ENCODE measurements at places on chromosomes 1 and 21.

- peak; percentile 53 for DNase-seq
Measured at GRCh38 chr1:179166663-179167417, 62.6 kb downstream of the ABL2 start.

DNA sequence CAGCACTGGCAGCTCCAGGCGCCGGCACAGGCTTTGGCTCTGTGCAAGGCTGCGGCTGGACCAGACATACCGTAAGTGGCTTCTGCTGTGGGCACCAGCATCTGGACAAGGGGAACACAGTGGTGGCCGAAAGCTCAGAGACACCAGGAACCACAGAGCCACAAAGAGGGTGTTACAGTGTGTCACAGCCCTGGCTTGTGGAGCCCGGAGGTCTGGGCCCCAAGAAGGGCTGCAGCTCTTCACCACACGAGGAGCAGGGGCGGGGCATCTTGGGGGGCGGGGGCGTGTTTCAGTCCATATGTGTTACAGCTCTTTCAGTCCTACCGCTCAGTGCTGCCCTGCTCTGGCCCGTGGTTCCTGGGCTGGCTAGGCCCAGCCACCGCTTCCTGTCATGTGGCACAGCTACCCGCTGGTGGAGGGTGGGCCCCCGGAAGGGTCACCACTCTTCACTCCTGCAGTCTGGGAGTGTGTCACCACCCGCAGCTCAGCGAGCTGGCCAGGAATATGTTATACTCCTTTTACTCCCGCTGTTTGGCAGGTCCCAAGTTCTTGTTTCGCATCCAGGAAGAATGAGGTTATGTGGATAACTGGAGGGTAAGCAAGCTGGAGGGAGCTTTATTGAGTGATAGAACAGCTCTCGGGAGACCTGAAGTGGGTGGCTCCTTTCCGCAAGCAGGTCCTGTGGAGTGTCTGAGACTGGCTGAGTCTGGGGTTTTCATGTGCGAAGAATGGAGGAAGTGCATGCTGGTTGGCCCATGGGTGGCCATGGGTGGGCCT is 3.3 kb upstream of the LSM10 start:
- DNase-seq = peak; percentile 33

DNA sequence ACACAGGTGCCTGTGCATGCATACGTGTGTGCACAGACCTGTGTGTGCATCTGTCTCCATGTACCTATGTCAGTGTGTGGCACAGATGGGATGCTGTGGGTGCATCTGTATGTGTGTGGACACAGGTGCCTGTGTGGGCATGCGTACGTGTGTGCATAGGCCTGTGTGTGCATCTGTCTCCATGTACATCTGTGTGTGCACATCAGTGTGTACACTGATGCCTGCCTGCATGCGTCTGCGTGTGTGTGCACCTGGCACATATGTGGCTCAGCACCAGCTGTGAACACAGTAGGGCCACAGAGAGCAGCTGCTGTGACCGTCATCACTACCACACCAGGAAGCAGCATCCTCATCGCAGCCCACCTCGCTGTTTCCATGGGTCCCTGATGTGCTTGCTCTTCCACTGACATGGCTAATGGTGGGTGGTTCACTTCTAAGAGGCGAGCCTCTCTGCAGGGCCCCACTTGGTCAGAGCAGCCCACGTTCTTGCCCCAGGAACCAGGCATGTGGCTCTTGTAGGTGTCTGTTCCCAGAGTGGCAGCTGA is 9.6 kb upstream of the SPATC1L start:
- no peak for DNase-seq

GRCh38 chr1:151715726-151716404 is 738 bp downstream of the CELF3 start:
- no peak for DNase-seq

DNA sequence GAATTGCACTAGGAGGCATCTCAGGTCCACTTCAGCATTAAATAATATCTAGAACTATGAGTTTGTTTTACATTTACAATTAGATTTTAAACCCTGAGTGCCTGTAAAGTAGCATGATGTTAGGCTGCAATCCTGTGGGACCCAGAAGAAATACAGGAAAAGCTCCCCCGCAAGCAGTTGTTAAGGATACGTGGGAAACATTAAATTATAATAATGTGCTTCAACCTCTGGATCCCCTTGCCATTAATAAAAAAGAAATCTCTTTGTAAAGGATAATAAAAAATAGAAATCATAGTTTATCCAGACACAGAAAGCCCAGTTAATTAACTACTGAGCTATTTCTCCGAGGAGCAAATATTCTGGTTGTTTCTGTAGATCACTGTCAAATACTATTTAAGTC is 106.0 kb downstream of the PCNX2 start:
- DNase-seq = no peak

GRCh38 chr1:206760590-206760989 is 10.0 kb upstream of the IL19 start:
- no peak for DNase-seq

- DNase-seq = no peak
Measured at GRCh38 chr1:97372531-97372930, 548.3 kb downstream of the DPYD start.

DNA sequence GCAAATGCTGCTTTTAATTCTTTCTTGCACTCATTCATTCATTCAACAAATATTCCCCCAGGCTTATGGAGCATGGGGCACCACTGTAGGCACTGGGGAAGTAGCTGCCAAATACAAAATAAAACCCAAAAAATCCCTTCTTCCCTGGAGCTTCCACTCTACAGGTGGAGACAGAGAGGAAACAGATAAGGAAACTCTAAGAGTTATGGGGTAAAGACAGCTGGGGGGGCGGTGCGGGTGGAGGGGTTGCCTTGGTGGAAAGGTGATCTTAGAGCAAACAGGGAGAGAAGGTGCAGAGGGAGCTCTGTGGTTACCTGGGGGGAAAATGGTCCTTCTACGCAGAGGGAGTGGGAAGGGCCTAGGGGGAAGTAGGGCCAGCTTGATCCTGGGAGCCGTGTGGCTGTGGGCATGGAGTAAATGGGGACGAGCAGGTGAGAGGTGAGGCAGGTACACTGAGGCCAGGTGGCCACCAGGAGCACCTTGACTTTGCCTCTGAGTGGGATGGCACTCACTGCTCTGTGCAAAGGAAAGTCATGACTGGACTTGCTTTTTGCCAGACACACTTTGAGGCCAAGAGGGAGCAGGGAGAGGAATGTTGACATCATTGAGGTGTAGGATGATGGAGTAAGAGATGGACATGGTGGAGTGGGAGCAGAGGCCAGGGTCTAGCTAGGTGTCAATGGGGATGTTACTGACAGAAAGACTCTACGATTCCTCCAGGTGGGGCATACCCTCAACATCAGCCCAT is 152.0 kb downstream of the ETS2 start:
- DNase-seq = no peak

DNA sequence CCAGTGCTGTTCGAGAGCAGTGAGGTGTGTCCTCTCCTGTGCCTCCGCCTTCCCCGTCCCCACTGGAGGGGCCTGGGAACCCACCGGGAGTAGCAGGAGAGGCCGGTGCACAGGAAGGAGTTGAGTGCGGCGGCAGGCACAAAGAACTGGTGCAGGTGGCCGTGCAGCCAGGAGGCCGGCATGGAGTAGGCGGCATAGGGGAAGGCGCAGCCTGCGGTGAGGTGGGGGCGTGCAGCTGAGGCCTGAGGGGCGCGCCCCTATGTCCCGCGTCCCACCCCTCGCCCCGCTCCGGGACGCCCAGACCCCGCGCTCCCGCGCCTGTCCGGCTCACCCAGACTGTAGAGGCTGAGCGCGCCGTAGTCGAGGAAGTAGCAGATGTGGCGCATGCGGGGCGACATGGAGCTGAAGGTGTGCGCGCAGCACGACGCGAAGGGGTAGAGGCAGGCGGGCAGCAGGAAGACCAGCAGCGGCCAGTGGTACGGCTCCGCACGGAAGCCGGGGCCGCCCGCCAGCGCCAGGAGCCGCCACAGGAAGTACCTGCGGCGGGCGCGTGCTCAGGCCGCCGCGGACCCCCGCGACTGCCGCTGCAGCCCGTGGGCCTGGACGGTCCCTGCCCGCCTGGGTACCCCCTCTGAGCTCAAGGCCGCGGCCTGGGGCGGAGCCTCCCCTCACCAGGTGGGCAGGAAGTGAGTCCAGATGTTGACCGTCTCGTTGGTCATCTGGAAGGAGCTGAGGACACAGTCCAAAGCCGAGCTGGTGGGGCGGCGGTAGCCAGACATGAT is 2.2 kb downstream of the PAQR6 start:
- DNase-seq = no peak

DNA sequence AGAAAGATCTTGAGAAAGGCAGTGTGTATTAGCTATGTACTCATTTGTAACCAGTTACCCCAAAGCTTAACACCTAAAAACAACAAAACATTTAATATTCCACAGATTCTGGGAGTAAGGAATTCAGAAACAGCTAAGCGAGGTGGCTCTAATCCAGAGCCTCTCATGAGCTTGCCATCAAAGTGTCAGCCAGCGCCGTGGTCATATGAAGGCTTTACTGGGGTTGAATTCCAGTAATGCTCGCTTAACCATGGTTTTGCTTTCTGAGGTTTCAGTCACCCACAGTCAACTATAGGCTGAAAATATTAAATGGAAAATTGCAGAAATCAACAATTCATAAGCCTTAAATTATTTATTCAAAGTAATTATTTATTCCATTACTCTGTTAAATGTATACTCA is 101.8 kb downstream of the CLIC6 start:
- no peak for DNase-seq

GRCh38 chr1:241457421-241457820 is 62.1 kb downstream of the FH start:
- DNase-seq = no peak

DNA sequence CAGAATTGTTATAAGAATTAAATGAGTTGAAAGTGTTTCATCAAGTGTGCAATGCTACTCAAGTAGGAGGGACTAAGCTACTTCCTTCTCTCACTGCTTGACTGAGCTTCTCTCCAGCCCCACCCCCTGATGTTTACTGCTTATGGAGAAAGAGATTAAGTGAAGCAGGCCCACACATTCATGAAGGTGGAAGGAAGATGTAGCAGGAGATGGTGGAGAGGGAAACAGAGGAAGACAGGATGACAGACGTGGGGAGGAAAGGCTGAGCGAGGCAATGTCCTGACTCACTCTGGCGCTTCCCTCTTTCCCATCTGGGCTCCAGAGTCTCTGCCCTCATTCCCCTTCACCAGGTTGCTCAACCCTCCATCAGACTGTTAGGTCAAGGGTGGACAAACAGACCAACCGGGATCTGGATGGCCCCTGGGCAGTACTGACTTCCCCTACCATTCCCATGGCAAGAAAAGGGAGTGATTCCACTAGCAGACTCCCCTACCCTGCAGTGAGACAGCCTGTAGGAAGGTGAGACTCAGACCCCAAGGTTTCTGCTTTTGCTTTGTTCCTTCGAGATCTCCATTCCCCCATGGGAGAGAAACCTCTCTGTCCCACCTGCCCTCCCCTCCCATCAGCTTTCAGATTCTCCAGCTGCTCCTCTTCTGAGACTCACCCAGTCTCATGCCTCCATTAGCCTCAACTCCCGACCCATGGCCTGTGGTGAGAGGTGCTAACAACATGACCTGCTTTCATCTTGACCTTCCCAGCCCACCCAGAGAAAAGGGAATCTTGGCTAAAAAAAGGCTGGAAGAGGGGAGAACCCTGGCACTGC is 3.1 kb upstream of the ARHGEF2 start:
- no peak for DNase-seq
